ENCODE measurements at places on chromosomes 3 and 15.

DNA sequence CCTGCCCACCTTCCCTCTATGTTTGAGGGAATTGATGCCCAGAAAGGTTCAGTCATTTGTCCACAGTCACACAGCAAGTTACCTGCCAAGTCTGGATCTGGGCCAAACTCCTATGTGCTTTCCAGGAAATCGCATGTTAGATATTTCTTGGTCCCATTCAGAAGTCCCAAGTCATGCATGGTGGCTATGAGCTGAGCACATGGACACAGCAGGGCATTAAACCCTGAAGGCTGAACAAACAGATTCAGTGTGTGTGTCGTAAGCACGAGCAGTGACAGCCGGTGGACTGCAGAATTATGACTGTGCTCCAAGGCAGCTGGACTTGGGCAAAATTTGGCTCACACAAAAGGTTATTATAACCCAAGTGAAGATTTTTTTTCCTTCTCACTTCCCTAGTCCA is 11.4 kb upstream of the SLC6A6 start:
- DNase-seq = peak; percentile 94

DNA sequence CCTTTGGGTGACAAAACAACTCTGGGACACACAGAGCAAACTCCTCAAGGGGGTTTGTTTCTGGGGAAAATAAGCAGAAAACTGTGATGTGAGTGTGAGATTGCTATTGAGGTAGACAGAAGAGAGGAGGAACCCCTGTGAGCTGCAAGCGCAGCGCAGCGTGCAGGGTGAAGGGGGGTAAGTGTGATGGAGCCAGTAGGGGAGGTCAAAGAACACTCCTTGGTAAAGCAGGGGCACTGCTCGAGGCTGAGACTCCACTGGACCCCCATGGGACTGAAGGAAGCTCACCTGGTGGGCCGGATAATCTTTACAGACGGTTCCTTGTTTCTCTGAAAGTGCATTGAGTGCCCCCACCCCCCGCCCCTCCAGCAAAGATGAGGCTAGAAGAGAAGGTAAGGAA is 7.5 kb downstream of the INAFM2 start:
- DNase-seq = no peak

DNA sequence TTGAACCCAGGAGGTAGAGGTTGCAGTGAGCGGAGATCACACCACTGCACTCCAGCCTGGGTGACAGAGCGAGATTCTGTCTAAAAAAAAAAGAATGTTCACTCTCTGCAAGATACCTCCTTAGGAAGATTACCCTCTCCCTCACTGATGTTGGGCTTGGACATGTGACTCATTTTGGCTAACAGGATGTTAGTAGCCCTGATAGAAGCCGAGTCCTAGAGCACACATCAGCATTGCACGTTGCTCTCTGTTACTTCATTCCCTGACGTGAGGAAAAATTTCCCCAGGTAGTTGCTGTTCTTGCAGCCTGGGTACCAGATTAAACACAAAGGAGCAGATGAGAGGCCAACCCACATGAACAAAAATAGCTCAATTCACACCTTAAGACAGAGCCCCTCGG is 78.1 kb upstream of the PRICKLE2 start:
- no peak for DNase-seq

GRCh38 chr3:115165701-115166100 is 18.6 kb upstream of the ZBTB20 start:
- peak; percentile 21 for DNase-seq

DNA sequence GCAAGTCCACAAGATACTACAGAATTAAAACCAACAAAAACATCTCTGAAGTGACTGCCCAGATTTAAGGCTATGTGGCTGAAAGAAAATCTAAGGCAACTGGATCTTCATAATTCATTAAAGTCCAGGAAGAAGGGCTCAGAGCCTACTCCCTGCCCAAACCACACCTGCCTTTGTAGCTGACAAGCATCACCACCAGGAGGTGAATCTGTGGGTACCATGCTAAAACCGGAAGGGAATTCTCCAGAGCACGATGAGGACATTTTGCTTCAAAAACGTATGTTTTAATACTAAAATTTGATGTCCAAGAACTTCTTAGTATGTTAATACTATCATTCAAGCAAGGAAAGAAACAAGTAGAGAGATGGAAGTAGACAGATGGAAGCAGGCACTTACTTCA is 495.9 kb upstream of the NECTIN3 start:
- DNase-seq = no peak
